ENCODE measurements at places on chromosomes 12 and 14.

DNA sequence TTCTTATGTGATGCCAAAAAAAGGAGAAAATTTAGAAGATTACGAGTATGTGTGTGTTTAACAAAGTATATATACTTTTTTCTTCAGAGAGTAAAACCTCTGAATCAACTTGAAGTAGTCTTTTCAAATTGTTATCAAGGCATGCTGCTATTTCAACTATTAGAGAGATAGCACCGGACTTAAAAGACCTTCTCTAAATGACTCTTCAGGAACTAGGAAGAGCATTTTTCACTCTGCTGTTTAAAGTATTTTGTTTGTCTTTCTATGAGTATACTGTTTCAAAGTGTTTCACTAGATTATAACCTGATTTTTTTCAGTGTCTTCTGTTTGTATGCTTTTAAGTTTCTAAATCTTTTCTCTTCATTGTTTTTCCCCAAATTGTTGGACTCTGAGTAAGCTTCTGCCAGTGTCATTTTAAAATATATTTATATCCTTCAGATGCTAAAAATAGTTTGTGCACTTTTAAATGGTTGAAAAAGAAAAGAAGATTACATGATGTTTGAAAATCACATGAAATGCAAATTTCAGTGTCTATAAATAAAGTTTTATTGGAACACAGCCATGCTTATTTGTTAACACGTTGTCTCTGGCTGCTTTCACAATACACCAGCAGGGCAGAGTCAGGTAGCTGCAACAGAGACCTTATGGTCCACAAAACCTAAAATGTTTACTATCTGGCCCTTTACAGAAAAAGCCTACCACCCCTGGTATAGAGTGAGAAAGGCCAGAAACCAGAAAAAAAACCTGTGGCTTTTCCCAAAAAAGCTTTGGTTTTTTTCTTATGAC is 21.3 kb downstream of the CRADD start:
- no peak for DNase-seq

DNA sequence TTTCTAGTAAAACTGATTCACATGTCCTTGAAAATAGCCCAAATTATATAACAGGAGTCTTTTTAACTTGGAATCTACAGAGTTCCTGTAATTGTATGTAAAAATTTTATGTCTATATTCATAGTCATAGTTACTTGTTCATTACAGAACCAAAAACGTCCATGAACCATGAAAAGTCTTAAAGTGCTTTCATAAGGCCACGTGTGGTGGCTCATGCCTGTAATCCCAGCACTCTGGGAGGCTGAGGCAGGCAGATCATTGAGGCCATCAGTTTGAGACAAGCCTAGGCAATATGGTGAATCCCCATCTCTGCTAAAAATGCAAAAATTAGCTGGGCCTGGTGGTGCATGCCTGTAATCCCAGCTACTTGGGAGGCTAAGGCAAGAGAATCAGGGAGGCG is 48.4 kb downstream of the GALNT4 start:
- no peak for DNase-seq

GRCh38 chr12:176321-177181 is 37.4 kb downstream of the SLC6A12 start:
- no peak for DNase-seq

GRCh38 chr14:95699412-95699811 is 13.2 kb downstream of the TCL1B start:
- no peak for DNase-seq

DNA sequence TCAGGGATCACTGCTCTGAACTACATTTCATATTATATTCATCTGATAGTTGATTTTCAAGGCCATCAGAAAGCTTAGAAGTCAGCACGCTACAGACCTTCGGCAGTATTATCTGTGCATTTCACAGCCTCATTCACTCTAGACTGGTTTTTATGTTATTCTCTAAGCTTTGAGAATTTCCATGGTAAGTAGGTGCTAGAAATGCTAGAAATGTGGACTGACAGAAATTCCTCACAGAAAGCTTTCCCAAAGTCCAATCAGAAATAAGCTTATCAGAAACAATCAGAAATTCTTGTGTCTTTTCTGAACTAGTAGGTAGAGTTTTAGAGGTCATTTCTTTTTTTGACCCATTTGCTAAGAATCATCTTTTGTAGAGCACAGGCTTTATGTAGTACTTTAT is 176.6 kb downstream of the TMTC3 start:
- DNase-seq = no peak

- DNase-seq = no peak
Measured at GRCh38 chr14:105012171-105012985, 8.5 kb downstream of the CDCA4 start.

DNA sequence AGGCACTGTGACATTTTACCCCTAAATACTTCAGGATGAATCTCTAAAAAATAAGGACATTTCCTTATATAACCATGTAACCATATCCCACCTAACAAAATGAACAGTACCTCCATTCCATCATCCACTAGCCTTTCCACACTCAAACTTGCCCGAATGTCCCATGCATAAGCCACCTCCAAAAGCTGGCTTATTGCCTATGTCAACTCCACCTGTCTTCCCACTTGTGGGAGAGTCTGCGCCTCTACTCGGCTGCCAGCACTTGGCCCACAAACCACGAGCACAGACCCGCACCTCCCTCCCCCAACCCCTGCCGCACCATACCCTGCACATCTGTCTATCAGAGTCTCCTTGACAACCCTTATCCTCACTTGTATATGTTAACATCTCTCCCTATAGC is 165.8 kb downstream of the CALM1 start:
- DNase-seq = no peak

DNA sequence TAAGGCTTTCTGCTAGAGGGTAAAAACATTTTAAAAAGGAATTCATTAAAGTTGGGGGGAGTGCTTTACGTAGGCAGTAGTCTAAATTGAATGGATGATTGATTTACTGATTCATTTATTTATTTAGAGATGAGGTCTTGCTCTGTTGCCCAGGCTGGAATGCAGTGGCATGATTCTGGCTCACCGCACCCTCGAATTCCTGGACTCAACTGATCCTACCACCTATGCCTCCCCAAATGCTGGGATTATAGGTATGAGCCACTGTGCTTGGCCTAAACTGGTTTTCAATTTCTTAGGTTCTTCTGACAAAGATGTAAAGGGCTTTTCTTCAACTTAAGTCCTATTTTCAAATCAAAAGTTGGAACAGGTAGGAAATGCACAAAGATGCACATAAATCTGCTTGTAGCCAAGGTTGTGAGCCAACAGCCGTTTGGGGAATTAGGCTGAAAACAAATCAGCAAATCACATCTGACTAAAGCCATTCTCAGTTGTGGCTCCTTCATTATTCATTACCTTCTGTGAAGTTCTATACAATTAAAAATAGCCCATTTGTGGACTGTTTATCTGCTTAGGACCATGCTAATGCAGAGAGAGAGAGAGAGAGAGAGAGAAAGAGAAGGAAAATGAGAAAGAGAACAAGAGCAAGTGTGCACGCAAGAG is 218.0 kb downstream of the PPM1H start:
- DNase-seq = no peak

DNA sequence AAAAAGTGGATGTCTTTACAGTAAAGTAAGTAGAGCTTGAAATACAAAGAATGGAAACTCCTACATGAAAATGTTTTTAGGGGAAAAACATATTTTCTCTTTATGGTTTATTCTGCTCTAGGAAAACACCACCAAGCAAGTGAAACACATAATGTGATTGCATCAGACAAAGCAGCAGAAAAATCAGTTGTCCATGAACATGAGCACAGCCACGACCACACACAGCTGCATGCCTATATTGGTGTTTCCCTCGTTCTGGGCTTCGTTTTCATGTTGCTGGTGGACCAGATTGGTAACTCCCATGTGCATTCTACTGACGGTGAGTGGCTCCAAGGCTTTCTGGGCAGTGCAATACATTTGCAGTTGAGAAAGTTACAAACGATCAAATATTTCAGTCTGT is 42.6 kb upstream of the PLEKHD1 start:
- no peak for DNase-seq

All from activated CD4-positive, alpha-beta T cell treated with anti-CD3 and anti-CD28 coated beads, Interleukin-2, amount 50 U/mL, for 48 hours (primary cell).